ENCODE measurements at places on chromosomes 5 and 9.

DNA sequence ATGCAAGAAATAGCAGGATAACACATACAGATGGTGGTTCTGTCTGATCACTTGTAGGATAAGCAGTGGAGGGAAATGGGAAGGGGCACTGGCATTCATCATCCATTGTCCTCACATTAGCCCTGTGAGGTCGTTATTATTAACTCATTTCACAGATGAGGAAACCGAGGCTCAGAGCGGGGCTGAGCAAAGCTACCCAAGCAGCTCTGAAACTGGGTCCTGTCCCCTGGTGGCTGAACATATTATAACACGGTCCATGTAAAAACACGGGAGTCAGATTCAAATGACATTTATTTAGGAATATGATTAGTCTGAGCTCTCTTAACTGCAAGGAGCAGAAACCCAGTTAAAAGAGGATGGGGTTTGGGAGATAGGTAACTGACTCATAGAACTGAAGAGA, 43.1 kb downstream of the HRH2 start:
- no peak for DNase-seq

DNA sequence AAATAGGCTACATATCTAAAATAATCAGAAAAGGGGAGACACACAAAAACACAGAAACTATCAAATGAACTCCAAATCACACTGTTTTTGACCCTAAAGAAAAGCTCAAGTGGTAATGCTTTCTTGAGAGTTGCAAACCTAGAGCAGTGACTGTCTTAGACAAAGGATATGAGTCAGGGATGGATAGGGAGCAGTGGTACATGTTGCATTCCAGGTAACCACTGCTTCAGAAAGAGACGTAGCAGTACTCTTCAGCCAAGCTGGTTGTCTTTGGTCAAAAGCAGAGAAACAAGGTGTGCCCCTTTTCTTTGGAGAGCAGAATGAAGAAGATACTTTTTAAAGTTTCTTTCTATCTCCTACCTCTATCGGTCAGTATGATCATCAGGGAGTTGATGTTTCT, 1003.6 kb downstream of the CDH9 start:
- DNase-seq, result no peak

GRCh38 chr5:124474528-124475215, 271.8 kb downstream of the ZNF608 start:
- no peak for DNase-seq

GRCh38 chr5:123285122-123286023, 137.8 kb downstream of the CEP120 start:
- no peak for DNase-seq

DNA sequence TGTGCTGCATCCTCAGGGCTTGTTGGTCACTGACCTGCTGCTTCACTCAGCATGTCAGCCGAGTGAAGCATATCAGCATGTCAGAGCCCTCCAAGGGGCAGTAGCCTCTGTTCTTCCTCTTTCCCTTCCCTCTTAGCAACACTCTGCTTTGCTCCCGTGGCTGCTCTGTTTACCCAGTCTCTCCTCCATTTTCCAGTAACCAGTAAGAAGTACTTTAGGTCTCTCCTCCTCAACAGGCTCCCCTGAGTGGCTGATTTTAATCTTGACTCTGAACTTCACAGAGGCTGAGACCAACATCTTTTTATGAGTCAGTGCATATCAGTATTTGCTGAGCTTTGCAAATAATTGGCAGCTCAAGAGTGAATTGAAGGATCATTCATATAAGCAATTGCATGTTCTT, 18.6 kb upstream of the ADRB2 start:
- DNase-seq, result no peak
